Stimulated activated CD8-positive, alpha-beta memory T cell treated with anti-CD3 and anti-CD28 coated beads, Interleukin-7, amount 100 ng/mL, for 4 hours (primary cell): ENCODE measurements at places on chromosomes 11 and 22.

DNA sequence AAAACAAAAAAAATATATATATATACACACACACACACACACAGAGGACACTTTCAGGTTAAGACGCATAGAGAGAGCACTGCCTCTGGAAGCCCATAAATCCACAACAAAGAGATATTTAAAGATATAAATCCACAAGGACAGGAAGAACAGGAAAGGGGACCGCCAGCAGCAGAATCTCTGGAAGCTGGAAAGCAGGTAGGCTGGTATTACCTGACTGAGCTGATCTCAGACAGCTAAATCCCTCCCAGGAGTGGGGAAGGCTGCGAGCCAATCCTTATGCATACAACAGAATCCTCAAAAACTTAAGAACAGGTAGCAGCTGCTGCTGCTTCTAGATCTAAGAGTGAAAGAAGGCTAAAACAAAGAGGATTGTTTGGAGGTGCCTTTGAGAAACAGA is 1.8 kb upstream of the MCAT start:
- no peak for DNase-seq

GRCh38 chr22:41840216-41840615 is 7.3 kb downstream of the SREBF2 start:
- DNase-seq, result no peak

DNA sequence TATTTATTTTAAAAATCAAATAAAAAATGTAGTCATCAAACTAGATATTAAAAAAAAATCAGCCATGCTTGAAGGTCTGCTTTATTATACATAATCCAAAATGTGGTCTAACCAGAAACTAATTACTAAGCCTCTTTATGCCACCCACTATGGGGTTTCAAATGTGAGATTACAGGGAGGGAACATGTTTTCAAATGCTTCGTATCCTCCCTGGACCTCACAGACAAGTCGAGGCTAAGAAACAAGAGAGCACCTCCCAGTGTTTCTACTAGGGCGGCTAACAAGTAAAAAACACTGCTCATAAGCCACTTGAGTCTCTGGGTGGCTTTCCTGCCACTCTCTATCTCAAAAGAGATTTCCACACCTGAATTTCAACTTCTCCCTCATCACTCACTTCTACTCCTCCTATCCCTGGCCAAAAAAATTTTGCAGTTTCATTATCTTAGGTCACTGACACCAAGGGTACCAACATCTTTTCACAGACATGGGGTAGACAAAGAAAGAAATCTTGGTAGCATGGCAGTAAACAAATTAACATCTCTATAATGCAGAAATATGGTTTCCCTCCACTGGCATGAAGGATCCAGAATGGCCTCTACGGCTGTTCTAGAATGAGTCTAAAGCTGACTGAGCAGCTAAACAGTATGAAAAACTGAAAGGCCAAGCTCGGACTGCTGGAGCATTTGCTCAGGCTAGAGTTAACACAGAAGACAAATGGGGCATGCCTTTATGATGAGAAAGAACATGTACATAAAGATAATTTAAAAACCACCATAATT is 50.9 kb downstream of the PITPNB start:
- no peak for DNase-seq

DNA sequence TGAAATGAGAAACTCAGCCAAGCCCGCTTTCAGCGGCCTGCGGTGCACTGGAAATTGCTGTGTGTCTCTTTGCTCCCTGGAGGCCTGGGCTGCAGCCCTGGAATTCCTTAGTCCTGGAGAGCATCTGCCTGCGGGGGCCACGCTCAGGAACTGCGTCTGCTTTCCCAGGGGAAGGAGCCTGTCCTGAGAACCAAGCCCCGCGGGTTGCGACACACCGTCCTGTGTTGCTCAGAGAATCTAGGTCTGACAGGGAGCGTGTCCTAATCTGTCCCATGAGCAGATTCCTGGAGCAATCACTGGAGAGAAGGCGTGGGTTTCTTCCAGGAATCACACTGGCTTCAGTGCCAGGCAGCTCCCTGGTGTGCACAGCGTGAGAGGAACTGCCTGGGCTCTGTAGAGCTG is 708.1 kb downstream of the BRD1 start:
- no peak for DNase-seq

- DNase-seq, result no peak
Measured at GRCh38 chr11:91158891-91159537, 936.2 kb upstream of the CHORDC1 start.

DNA sequence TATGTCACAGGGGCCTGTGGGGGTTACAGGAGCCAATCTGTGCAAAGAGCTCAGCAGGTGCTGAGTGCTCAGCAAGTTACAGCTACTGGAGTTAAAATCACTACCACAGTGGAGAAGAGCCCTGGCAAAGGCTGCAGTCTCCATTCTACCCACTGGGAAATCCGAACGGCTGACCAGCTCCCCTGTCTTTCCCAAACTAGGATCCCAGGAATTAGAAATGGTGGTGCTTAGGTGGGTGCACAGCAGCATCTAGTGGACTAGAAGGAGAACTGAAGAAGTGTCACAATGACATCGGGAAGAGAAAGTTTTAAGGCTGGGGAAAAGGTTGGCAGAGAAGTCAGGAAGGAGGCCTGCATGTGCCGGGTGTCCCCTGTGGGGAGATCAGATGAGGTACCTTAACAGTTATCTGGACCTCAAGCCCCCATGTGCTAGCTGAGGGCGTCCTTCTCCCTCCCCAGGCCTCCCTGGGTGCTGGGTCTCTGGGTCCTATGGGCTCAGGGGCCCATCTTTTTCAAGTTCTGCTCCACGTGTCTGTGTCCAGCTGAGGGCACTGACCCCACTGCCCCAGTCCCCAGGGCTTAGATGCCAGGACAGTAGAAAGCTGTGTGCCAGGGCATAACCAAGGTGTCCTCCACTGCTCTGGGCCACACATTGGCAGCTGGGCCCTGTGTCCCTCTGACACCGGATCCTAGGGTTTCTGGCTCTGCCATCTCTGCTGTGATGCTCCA is 1.9 kb downstream of the PIWIL3 start:
- no peak for DNase-seq
